SK-MEL-5 (cell line): ENCODE measurements at places on chromosomes 4 and X.

DNA sequence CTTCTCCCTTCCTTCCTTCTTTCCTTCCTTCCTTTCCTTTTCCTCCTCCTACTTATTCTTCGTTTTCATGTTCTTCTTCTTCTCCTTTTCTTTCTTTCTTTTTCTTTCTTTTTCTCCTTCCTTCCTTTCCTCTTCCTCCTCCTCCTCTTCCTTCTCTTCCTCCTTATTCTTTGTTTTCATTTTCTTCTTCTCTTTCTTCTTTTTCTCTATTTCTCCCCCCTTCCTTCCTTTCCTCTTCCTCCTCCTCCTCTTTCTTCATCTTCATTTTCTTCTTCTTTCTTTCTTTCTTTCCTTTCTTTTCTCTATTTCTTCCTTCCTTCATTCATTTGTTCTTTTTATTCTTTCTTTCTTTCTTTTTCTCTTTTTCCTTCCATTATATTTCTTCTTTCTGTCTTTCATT, 671.6 kb downstream of the IQCM start:
- no peak for DNase-seq

- DNase-seq, result peak; percentile 74
These were observed 175.6 kb downstream of the RBMX2 start for GRCh38 chrX:130577431-130577830.

GRCh38 chr4:1751919-1752283, 30.6 kb downstream of the TACC3 start:
- no peak for DNase-seq

DNA sequence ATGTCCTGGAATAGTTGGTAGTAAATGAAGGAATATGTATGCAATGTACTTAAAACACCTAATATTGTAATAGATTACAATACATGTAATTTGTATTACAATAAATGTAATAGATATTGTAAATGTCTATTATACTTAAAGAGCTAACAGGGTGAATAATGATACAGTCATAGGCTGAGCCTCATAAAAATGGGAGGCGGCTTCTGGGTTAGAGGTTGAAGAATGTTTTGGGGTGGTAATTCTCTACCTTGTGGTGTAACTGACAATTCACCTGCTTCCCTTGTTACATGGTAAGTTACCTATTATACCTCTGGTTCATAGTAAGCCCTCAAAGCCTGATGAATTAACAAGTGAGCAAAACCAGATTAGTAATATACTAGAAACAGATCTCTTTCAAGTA, 26.0 kb downstream of the ATP8A1 start:
- no peak for DNase-seq

- no peak for DNase-seq
These were observed 79.6 kb upstream of the VCX3A start for GRCh38 chrX:6614506-6614905.

DNA sequence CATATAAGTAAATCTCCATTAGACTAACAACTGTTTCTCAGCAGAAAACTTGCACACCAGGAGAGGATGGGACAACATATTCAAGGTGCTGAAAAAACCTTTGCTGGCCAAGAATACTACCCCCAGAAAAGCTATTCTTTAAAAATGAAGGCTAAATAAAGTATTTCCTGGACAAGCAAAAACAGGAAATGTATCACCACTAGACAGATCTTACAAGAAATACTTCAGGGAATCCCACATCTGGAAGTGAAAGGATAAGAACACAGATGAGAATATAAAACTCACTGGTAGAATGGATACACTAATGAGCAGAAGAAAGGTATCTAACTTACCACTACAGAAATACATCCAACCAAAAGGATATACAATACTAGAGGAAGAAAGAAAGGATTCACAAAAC, 27.0 kb upstream of the ADH1C start:
- no peak for DNase-seq
